ENCODE measurements at places on chromosomes 1 and 21. TPM values are rescaled to one million over a fixed set of nuclear protein-coding genes. Genes with fewer than 3 reads are reported as not detected.
A peak's percentile ranks its signal among the peaks of the same experiment; 100 is the strongest.

LMOD1 gene
- total RNA-seq: 40.3 TPM

PLEKHN1 gene
- total RNA-seq: not detected

UTS2 gene
- not detected for total RNA-seq

SLC19A2 gene
- total RNA-seq: 26.5 TPM

CD1C gene
- not detected for total RNA-seq

GALE gene
- total RNA-seq: 6.4 TPM

FTCD gene
- total RNA-seq: 1.8 TPM

DNA sequence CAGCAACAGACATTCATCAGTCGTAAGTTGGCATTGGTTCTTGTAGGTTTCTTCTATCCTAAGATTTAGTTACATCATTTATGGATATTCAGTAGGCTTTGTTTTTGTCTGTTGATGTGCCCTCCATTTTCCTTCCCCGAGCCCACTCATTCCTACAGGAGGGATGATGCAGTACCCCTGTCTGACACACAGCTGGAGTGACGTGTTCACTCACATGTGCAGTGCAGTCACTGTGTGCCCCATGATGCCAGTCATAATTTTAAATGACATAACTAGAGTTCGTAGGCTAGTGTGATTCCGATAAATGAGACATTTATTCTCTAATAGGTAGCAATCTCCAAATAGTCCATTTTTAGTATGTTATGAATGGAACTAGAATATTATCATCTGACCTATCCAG lies 438.4 kb downstream of the DSCAM start:
- DNase-seq: no peak

DNA sequence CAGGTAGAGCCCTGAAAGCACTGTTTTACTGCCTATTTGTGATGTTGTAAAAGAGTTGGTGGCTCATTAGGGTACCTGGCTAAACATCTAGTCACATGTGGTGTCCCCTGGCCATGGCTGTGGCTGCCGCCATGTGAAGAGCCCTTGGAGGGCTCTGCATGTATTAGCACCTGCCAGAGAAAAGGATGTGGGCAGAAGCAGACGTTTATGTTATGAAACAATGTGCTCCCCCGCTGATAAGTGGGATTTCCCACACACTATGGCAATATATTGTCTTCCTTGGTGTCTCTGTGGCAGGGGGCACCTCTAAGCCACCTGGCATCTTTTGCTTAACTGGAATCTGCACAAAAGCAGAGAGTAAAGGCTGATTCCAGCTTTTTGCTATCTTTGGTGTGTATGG lies 9.6 kb downstream of the TENT5C start:
- no peak for DNase-seq

DNA sequence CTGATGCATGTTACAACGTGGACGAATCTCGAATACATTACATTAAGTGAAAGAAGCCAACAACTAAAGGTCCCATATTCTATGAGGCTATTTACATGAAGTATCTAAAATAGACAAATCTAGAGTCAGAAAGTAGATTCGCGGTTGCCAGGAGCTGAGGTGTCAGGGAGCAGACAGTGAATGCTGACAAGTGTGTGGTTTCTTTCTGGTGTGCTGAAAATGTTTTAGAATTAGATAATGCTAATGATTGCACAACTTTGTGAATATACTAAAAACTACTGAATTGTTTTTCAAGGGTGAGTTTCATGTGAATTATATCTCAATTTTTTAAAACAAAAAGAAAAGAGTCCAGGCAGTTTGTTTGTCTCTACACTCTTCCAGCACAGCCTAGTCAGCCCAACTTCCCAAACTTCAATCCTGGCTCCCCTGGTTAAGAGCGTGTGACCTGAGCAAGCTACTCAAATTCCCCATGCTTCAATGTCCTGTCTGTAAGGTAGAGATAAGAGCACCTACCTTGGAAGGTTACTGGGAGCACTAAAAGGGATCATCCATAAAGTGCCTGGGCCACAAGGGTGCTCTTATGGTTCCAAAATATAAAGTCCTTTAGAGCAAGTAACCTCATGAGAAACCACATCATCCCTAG lies 20.9 kb downstream of the HLCS start:
- DNase-seq: no peak

GRCh38 chr1:181185461-181185860 lies 97.0 kb downstream of the IER5 start:
- DNase-seq: no peak

DNA sequence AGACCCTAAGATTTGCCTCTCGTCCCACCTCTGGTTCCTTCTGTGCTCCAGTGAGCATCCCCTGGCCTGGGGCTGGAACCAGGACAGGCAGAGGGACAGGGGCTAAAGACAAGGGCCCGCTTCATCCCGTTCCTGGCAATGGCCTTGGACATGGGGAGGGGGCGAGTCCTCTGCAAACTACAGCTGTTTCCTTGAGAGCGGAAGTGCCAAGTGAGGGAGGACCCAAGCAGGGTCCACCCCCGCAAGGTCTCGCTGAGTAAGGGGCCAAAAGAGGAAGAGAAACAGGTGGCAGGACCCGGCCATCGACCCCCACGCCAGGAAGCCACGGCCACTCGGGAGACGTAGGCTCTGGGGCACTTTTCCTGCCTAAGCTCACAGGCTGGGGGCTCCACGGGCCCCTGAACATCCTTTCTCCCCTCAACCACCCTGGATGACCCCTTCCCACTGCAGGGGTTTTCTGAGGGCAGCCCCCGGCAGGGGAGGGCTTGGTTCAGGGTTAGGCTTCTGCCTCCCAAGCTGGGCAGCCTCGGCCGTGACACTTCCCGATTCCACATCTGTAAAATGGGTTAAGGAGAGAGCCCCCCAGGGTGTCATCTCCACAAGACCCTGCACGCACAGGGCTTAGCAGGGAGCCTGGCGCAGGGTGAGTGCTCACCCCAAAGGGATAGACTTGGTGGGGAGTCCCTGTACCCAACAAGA lies 17.9 kb upstream of the PLEKHG5 start:
- peak; percentile 33 for DNase-seq

- peak; percentile 43 for DNase-seq
Measured at GRCh38 chr1:154957091-154957657, 1.3 kb upstream of the PBXIP1 start.

DNA sequence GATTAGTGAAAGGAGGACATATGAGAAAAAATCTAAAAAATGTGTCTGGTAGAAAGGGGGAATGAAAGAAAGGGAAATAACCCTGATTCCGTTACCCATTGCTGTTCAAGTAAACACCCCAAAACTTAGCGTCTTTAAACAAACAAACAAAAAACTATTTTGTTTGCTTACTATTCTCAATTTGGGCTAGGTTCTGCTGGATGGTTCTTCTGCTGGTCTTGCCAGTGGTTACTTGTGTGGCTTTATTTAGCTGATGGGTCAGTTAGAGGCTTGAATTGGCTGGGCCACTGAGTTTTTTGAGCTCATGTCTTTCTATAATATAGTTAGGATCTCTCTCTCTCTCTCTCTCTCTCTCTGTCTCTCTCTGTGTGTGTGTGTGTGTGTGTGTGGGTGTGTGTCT lies 112.1 kb downstream of the GRIK1 start:
- no peak for DNase-seq

GRCh38 chr1:85484716-85485115 lies 19.8 kb upstream of the DDAH1 start:
- DNase-seq: no peak

DNA sequence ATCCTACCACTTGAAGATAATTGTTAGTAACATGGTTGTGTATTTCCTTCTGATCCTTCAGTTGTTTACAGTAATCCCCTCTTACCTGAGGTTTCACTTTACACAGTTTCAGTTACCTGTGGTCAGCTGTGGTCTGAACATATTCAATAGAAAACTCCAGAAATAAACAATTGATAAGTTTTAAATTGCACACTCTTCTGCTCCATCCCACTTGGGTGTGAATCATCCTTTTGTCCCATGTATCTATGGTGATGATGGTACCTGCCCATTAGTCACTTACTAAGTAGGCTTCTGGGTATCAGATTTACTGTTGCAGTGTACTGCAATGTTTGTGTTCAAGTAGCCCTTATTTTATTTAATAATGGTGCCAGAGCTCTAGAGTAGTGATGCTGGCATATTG lies 62.5 kb downstream of the OSBPL9 start:
- no peak for DNase-seq

DNA sequence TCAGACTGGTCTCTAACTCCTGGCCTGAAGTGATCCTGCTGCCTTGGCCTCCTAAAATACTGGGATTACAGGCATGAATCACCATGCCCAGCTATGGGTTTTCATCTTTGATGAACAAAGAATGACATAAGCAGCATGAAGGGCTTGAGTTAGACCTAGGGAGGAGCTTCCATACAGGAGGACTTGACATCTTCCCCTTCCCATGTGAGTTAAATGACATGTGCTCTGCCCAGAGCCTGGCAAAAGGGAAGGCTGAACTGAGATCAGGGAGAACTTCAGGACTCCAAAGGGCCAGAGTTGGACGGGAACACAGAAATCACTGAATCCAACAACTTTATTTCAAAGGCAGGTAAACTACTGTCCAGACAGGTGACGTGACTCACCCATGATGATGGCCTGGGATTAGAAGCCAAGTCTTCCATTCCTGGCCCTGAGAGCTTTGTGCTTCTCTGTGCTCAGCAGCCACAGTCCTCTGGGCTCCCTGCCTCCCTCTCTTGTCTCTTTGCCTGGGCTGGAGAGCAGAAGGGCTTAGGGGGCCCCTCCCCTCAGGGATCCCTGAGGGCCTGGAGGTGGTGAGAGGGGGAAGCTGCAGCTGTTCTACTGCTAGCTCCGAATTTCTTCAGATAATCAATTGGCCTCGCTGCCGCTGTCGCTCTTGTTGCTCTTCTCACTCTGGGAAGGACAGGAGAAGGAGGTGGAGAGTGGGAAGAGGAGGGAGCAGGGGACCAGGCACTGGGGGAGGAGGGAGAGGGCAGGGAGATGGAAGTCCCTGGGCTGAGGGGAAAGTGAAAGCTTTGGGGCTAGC lies 7.6 kb downstream of the NHLH1 start:
- peak; percentile 31 for DNase-seq

GRCh38 chr1:221431961-221432360 lies 309.9 kb downstream of the DUSP10 start:
- DNase-seq: no peak

- no peak for DNase-seq
Measured at GRCh38 chr1:12599657-12600056, 18.4 kb downstream of the DHRS3 start.

GRCh38 chr1:236072001-236072400 lies 7.1 kb upstream of the NID1 start:
- DNase-seq: no peak

DNA sequence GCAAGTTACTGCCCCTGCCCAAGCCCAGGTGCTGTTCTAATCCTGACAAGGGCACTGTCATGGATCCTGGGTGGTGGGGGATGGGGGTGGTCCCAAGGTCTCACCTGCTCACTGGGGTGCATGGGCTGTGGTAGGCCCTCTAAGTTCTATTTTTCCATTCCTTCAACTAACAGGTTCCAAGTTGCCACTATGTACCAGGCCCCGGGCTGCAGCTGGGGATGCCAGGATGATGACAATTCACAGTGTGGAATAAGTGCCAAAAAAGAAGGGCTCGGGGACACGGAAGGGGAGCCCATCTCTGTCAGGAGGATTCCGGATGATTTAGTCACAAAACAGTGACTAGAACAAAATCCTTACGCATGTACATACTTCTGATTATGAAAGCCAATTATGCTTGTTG lies 76.0 kb downstream of the STUM start:
- DNase-seq: peak; percentile 10

- DNase-seq: peak; percentile 63
Measured at GRCh38 chr21:46150073-46150472, 5.3 kb downstream of the FTCD start.

GRCh38 chr1:1048765-1049164 lies 25.3 kb downstream of the RNF223 start:
- no peak for DNase-seq

GRCh38 chr1:160752924-160753323 lies 13.9 kb downstream of the SLAMF7 start:
- DNase-seq: no peak

DNA sequence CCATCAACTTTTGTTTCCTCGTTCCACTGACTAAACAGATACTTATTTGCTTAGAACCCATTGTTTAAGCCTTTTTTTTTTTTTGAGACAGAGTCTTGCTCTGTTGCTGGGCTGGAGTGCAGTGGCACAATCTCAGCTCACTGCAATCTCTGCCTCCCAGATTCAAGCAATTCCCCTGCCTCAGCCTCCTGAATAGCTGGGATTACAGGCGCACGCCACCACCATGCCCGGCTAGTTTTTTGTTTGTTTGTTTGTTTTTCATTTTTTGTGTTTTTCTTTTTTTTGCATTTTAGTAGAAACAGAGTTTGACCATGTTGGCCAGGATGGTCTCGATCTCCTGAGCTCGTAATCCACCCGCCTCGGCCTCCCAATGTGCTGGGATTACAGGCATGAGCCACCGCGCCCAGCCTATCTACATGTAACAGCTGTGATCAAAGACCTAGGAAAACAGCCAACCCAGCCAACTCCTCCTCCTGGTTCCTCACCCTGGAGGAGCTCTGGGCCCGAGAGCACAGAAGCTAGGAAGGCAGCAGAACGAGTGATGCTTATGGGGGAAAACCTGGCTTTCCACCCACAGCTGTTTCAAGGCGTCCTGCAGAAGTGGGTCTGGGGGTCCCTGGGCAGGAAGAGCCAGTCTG lies 32.9 kb downstream of the KCNN3 start:
- no peak for DNase-seq

- no peak for DNase-seq
Measured at GRCh38 chr1:244090645-244091044, 39.6 kb downstream of the ZBTB18 start.

DNA sequence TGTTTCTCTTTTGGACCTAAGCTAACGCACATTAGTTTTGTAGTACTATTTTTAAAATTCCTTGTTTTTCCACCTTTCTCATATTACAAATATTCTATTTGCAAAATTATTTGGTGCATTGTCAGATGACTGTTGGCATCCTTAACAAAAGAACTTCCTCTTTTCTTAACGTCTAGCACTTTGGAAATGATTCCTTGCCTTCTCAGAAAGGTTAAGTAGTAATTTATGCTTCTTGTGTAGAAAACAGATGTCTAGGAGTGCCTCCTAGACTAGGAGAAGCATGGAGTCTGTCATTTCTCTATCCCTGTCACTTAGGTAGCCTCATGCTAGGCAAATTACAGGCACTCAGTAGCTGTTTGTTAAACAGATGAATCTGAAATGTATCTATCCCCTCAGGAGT lies 64.4 kb downstream of the HSPA13 start:
- no peak for DNase-seq
